ENCODE measurements at places on chromosomes 2 and 18.

DNA sequence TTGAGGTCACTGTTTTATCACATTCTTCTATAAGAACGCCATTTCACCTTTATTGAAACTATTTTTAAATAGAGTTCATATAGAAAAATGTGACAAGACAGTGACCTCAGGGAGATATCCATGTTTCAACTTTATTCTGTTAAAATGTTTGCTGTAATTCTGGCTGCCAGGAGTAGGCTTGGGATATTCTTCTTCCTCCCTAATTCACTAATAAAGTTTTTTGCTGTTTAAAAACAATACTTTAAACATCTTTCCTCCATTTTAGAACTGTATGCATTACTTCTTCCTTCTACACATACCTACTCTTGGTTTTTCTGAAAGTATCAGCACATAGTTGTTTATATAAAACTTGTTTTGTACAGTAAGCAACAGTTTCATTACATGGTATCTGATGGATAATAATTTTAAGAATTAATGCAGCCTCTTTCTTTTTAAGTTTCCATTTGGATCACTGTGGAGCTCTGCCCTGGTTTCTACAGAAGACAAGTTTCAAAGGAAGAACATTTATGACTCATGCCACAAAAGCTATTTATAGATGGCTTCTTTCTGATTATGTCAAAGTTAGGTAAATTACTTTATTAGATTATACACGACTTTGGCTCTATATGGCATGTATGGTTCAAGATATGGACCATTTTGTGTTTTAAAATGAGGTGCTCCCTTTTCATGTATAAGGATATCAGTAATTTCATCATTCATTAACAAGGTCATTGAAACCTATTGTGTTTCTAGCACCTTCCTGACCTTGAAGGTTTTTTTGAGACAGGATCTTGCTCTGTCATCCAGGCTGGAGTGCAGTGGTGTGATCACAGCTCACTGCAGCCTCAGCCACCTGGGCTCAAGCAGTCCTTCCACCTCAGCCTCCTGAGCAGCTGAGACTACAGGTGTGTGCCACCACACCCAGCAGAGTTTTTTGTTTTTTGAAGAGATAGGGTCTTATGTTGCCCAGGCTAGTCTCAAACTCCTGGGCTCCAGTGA, 7.2 kb downstream of the CPSF3 start:
- DNase-seq, result no peak

GRCh38 chr18:58015065-58015780, 28.8 kb upstream of the NEDD4L start:
- DNase-seq, result no peak

DNA sequence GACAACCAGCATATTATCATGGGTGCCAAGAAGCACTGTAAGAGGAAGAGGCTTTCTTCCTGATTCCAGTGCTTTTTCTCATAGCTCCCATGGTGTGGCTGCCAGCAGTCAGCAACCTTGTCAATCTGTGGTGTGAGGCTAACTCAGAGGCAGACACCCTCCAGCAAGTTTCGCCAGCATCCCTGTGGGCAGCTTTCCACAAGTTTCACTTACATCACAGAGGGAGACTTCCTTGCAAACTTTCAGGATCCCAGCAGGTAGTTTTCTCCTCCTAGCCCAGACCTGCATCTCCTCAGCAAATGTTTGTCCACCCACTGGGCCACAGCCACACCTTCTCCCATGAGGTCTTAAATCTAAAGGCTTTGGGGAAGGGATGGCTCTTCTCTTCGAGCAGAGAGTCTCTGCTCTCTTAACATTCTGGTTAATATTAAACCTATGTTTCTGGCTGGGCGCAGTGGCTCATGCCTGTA, 9.1 kb downstream of the DNAH7 start:
- DNase-seq, result no peak

DNA sequence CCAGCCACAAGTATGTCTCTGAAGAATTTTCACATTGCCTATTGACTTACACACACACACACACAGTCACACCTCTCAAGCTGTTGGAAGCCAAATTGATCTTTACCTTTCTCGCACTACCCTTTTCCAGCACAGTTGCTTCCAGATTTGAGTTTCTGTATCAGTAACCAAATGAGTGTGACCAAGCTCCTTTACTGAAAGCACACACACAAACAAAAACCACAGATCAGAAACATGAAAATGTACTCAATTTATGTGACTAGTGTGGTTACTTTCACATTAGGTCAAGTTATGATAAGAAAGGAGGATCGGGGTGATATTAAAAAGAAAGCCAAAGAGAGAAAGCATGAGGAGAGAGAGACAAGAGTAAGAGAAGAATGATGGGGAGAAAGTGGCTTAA, 993.9 kb upstream of the POU3F3 start:
- no peak for DNase-seq

- DNase-seq, result peak; percentile 98
These were observed 211.8 kb downstream of the SLC8A1 start for GRCh38 chr2:40240070-40240469.

DNA sequence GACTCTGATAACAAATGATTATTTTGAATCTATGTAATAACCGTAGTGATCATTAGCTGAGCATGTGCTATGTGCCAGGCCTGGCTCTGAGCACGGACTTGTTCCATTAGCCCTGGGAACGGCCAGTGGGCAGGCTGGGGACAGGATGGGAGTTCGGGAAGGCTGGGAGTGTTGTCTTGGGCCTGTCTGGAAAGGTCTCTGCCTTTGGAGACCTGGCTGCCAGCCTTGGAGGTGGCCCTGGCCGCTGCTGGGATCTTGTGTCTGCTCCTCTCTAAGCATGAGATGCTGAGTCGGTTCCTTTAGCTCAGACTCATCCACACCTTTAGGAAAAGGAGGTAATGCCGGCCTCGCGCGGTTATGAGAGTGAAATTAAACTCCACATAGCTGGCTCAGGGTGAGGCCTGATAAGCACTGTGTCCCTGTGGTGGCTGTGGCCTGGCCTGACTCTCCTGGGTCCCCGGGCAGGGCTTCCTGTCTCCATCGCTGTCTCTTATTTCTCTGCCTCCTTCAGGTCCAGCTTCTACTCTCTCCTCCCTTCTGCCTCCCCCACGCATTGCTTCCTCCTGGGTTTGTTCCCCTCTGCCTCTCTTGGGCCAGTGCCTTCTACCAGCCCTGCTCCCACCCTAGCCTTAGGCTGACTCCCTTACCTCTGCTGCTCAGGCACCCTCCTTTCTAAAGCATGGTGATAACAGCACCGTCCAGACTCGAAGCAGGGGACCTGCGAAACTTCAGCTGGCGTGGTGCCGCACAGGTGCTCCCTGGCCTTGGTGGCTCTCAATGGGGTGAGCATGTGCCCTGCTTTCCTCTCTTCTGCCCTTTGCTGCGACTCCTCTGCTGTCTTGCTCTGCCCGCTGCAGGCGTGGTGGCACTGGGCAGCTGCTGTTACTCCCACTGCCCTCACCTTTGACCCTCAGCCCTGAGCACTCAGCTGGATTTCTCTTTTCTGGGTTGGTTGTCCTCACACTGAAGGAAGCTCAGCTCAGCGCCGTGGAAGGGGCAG, 41.8 kb downstream of the NCK2 start:
- no peak for DNase-seq

- no peak for DNase-seq
These were observed 7.8 kb upstream of the PAX3 start for GRCh38 chr2:222306393-222307142.

DNA sequence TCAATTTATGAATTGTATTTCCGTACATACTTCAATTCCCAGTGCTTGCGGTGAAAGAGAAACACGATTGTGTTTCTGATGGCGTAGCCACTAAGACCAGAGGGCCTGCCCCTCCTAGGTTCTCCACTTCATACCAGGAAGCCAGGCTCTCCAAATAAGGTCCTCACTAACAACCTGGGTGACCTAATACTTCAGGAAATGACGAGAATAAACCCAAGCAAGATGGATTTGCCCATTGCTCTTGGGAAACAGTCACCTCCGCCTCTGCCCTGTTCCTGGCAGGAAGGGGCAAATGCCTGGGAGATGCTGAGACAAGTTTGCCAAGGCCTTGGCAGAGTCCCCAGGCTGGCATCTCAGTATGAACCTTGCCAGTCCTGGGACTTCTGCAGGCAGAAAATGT, 41.8 kb downstream of the TTC32 start:
- DNase-seq, result peak; percentile 47

- DNase-seq, result no peak
These were observed 22.6 kb downstream of the TCF23 start for GRCh38 chr2:27171351-27171848.

- peak; percentile 96 for DNase-seq
These were observed 102.6 kb downstream of the VSNL1 start for GRCh38 chr2:17643031-17643615.

DNA sequence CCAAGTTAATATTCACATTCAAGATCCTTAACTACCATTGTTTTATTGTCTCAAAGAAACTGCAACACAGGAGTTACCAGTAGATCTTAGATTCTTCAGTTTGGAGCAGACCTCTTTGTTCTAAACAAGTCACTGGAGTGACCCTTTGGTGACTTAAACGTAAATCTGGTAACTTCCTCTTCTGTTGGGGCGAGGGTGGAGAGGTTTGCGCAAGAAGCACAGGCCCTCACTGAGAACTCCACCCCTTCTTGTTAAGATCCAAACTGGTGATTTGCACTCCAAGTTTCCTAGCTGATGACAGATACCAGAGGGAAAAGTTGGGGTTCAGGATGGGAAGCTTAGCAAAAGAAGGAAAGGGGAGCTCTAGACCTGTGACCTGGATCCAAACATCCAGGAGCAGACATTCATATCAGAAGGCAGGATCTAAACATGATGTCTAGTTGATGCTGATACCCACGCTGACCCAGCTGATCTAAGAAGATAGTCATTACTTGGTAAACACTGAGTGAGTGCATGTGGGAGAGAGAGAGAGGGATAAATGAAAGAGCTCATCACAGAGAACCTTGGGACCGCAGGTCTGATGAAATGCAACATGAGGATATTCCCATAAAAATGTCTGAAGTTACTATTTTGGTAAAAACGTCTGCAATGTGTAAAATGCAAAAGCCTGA, 256.0 kb downstream of the CDH20 start:
- no peak for DNase-seq

GRCh38 chr18:42860011-42860410, 255.5 kb downstream of the RIT2 start:
- peak; percentile 24 for DNase-seq

GRCh38 chr2:109516445-109517117, 97.2 kb downstream of the SEPTIN10 start:
- no peak for DNase-seq

DNA sequence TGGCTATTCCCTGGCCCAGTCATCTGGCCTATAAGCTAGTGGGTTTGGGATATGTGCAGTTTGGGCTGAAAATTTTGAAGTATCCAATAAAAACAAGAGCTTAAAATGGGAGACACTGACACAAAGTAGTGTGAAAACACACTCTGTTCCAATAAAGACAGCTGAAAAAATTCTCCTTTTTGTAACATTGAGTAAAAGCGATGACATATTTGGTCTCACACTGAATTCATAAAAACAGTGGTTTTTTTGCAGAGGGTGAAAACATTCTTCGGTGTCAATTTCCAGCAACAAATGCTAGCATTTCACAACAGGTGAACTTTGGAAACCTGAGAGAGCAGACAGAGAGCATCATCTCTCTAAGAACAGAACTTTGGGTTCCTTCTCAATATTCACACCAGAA, 142.2 kb downstream of the OSR1 start:
- no peak for DNase-seq
